ENCODE measurements at places on chromosomes 12 and 14.
A peak's percentile ranks its signal among the peaks of the same experiment; 100 is the strongest.

GRCh38 chr14:96053600-96054381 lies 14.6 kb downstream of the C14orf132 start:
- no peak for DNase-seq

- DNase-seq: peak; percentile 86
Observed at GRCh38 chr14:51828017-51828797, 32.2 kb upstream of the GNG2 start.

DNA sequence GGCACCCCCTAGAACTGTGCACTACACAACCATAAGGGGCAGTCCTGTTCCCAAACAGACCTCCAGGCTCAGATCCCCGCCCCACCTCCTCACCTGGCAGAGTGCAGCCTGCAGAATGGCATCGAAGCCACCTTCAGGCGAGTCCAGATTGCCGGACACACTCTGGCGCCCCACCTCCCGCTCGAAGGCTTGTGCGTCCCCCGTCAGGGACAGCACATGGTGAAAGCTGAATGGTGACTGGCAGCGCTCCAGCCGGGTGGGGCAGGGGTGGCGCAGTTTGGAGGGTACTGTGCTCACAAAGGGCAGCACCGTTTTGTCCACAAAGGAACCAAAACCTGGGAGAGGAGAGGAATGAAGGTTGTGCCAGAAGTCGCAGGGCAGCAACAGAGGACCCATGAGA lies 10.6 kb downstream of the ITGB7 start:
- no peak for DNase-seq

GRCh38 chr14:99277530-99277929 lies 5.5 kb upstream of the BCL11B start:
- DNase-seq: no peak

- DNase-seq: no peak
Observed at GRCh38 chr14:91912035-91912434, 35.5 kb downstream of the FBLN5 start.

- DNase-seq: no peak
Observed at GRCh38 chr12:52791271-52792184, 4.4 kb downstream of the KRT3 start.
